ENCODE measurements at places on chromosomes 4 and X.

- DNase-seq: no peak
Measured at GRCh38 chrX:125340490-125340889, 20.8 kb downstream of the TEX13C start.

DNA sequence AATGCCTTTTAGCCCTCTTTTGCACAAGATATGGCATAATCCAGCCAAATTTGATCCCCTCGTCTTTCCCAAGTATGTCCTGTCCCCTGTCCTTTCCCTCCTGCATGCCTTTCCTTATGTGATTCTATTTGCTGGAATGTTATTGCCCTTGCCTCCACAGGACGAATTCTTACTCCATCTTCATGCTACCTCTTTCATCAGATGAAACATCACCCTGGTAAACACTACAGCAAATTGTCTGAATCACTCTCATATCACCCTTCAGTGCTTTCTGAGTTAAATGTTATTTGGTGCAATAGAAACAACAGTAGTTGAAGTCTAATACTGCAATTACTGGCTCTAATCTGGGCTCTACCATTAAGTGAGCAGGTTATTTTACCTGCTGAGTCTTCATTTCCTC is 52.2 kb upstream of the FAT1 start:
- DNase-seq: no peak

- no peak for DNase-seq
Measured at GRCh38 chrX:107730991-107731766, 44.4 kb downstream of the TSC22D3 start.

GRCh38 chr4:81651243-81651899 is 179.7 kb upstream of the RASGEF1B start:
- no peak for DNase-seq

- DNase-seq: no peak
Measured at GRCh38 chrX:20965270-20966044, 408.8 kb upstream of the CNKSR2 start.

- DNase-seq: no peak
Measured at GRCh38 chr4:104869831-104870230, 276.8 kb upstream of the TET2 start.

All from activated T-cell treated with anti-CD3 and anti-CD28 coated beads, Interleukin-2, amount 50 U/mL, for 4 hours (primary cell).